SK-N-SH (cell line): ENCODE measurements at places on chromosomes 7 and 10.

- DNase-seq = no peak
Measured at GRCh38 chr10:5600908-5601307, 65.5 kb downstream of the ASB13 start.

GRCh38 chr7:156155988-156156733 is 343.9 kb upstream of the SHH start:
- no peak for DNase-seq

GRCh38 chr7:24284699-24285506 is 913 bp downstream of the NPY start:
- DNase-seq = peak; percentile 65

DNA sequence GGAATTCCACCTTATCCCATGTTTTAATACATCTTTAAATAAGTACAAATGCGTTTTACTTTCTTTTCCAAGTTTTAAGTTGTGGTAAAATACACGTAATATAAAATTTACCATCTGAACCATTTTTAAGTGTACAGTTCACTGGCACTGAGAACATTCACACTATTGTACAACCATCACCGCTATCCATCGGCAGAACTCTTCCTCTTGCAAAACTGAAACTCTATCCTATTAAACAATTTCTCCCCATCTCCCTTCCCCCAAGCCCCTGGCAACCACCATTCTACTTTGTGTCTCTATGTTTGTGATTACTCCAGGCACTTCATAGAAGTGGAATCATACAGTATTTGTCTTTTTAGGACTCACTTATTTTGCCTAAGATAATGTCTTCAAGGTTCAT is 33.8 kb downstream of the HIP1 start:
- DNase-seq = no peak

- DNase-seq = no peak
Measured at GRCh38 chr10:77458986-77459590, 178.5 kb downstream of the KCNMA1 start.

DNA sequence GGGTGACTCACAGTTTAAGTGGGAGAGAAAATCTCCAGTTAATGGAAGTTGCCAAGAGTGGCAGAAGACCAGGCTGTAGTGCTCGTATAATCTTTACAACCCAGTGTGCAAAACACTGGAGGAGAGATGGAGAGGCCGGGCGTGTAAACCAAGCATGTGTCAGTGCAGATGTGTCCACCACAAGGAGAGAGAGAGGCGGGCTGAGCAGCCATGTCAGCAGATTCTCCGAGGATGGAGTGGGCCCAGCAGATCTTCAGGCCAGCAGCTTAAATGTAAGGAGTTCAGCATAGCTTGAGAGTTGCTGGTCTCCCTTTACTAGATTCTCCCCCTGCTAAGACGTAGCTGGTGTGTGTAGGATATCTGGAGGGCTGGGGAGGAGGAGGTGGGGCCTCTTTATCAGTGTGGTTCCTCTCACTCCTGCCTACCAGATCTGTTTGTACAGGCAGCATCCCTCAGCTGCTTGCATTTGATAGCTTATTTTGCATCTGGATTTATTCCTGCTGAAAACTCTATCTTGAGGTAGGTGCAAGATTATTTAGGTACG is 13.7 kb downstream of the BPGM start:
- DNase-seq = no peak

DNA sequence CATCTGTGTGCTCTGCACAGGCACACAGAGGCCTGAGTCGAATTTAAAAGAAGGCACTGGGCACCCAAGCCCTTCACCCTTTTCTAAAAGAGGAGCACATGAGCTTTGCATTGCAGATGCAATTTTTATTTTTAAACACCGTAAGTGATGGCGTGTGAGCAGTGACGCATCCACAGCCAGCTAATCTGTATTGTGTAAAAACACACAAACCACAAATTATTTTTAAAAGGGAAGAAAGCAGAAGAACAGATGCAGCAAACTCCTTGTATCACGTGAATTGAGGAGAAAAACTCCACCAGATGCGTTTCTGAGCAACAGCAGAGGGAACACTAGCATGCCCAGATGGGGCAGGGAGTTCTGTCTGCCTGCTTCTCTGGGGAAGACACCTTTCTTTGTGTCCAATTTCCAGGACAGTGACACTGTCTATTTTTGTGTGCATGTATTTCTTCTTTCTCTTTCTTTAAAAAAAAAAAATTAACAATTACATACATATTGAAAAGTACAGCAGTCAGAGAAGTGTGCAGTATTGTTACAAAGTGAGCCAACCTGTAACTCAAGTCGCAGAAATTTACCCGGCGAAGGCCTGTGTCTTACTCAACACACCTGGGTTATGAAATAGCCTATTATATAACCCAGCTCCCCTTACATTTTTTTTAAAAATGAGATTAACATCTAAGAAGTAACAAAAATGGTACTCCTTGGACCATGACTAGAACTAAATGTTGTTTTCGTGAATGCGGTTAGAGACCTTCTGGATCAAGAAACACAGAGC is 39.2 kb downstream of the EEPD1 start:
- DNase-seq = no peak

DNA sequence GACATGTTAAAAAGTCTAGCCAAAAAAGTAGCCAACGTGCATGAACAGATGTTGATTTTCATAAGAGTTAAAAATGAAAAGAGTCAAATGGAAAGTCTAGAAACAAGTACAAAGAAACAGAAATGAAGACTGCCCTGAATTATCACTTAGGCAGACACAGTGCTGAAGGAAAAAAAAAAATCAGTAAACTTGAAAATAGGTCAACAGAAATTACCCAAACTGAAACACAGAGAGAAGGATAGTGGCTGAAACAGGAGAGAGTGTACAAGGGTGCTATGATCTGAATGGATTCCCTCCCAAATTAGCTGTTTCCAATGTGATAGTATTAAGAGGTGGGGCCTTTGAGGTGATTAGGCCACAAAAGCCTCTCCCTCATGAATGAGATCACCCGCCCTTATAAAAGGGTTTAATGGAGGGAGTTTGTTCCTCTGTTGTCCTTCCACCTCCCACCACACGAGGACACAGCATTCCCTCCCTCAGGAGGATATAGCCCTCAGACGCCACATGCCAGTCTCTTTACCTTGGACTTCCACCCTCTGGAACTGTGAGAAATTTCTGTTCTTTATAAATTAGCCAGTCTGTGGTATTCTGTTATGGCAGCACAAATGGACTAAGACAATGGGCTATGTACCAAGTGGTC is 249.7 kb downstream of the AHR start:
- DNase-seq = no peak

DNA sequence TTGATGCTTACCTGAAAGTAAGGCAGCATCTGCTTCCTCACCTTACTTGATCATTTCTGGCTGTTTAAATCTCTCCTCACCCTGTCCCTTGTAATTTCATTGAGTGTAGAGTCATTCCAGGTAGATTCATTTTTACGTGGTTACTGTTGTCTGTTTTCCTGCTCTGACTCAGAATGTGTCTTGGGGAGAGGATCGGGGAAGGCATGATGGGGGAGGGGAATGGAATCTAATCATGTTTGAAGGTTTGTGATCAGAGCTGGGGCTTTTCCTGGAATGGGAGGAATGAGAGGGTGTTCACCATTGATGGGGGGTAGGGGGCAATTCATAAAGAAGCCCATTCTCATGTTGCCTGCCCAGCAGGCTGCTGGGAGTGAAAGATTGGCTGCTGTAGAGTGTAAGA is 18.7 kb downstream of the SEC24C start:
- DNase-seq = no peak

DNA sequence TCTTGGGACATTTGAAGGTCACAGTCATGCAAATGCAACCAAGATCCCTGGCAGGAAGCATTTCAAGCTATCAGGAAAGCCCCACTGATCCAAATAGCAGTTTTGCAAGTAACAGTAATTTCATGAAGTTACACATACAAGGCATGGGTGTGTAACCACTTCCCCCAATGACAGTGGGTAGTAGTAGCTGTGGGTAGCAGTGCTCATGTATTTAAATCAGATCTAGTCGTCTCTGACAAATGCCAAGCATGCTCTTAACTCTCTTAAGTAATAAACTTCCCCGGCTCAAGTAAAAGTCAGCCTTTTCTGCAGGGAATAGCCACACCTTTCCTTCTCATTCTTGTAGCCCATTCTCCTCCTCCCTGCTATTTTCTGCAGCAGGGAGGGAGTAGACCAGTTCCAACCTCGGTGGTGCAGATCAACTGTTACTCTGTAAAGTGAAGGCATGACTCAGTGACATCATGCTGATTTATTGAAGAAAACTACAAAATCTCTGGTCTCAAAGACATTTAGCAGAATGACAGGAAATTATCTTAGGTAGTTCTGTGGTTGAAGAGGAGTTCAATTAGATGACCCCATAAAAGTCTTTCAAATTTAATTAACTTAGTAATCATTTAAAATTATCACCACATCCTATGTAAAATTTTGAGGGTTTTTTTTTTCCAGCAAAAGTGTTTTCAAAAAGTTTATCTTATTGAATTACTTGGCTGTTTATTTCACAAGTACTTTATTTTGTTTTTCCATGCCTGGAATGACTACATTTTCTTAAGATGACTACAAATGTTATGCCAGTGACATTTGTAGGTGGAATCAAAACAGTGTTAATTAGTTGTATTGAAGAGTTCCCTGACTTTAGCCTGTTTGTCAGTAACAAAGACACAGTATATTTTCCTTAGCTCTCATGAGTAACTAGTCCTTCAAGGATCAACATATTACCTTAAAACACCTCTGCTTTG is 568.3 kb downstream of the INHBA start:
- DNase-seq = no peak

DNA sequence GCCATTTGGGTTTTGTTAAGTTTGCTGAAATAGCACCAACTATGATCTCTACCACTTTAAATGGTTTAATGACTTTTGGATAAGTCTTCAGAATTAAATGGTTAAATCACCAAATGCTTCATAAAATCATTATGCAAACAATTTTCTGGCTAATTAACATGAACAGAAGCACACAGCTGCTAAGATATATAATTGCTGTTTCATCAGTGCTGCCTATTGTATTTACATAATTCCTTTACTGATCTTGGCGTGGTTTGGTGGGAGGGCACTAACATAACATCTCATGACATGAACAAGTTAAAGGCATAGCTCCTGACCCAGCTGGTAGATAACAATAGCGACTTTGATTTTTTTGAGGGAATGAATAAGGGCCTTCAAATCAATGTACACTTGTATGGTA is 94.1 kb downstream of the FZD1 start:
- DNase-seq = no peak

DNA sequence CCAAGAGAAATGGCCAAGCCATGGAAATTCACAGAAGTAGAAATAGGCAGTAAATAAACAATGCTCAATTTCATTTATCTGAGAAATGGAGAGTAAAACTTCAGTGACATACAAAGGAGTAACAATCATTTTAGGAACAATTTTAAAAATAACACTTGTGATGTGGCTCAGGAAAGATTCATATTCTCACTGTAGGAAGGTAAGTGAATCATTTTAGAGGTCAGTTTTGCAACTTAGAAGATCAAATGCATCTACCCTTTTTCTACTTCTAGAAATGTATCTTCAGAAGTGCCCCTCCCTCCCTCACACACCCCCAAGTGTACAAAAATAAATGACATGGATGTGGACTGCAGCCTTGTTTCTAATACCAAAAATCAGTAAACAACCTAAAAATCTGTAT is 78.3 kb downstream of the ALOX5 start:
- no peak for DNase-seq

- DNase-seq = no peak
Measured at GRCh38 chr7:49346195-49346899, 422.0 kb downstream of the CDC14C start.

DNA sequence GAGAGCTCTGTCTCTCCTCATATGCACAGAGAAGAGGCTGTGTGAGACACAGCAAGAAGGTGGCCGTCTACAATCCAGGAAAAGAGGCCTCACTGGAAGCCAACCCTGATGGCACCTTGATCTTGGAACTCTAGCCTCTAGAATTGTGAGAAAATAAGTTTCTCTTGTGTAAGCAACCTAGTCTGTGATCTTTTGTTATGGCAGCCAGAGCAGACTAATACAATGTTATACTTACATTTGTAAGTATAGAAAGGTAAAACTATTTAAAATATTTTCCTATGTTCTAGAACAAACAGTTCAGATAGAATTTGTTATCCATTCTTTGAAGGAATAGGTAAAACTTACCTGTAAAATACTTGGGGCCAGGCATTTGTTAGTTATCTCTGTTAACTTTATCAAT is 53.3 kb downstream of the LRMDA start:
- no peak for DNase-seq

DNA sequence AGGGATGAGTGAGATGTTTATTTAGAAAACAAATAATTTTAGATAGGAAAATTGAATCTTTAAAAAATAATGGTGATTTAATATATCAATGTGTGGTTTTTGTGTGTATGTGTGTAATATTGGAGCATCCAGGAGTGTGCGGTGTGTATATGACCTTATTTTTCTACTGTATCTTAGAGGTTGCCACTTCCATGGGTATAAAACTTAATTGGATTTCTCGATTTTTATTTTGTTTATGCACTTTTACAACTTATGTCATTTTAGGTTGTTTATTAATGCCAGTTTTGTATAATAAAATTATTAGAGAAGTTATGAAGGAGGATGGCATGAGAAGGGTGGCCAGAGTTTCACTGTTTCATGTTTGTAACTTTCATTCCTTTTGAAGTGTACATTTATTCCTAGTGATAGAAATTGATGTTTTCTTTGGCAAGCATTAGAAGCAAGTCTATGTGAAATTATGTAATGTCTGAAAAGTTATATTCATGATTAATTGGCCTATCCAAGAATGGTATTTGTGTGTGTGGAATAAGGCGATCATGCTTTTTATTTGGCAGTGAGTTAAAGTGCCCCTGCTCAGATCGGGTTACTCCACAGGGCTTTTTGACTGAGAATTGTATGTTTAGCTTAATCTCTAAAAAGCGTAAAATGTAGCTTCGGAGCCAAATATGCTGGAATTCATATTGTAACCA is 110.3 kb downstream of the KAT6B start:
- DNase-seq = no peak

DNA sequence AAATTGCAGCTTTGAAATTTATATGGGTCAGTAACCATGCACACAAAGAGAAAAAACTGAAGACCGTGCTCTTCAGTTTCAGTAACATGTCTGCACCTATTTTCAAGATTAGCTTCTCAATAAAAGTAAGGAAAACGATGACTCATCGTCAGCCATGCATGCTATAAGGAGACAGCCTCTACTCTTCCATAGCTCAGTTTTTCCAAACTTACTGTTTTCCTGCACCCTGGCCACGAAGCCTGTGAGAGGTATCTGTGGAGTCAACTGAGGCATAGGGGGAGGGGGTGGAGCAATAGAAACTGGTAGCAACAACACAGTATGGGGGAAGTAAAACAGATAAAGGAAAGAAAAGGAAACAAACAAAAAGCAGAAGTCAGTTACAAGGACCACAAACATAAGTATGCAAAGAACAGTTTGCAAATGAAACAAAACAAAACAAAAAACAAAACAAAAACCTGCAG is 58.0 kb downstream of the PDSS1 start:
- DNase-seq = no peak
